HepG2 (cell line): ENCODE measurements at places on chromosomes 1 and 21. TPM values are rescaled to one million over a fixed set of nuclear protein-coding genes. Genes with fewer than 3 reads are reported as not detected.

The CD34 gene
- not detected in 2 replicates for total RNA-seq

The SERPINC1 gene
- 107 and 205 TPM in 2 replicates for total RNA-seq

The PKNOX1 gene
- 7.9 and 9.6 TPM in 2 replicates for total RNA-seq

The TMEM69 gene
- 21.9 and 25.4 TPM in 2 replicates for total RNA-seq

The NHLH2 gene
- total RNA-seq, result not detected in 2 replicates

The SLAMF1 gene
- total RNA-seq, result not detected in 2 replicates

The DNM3 gene
- total RNA-seq, result not detected in 2 replicates

The BEST4 gene
- total RNA-seq, result 1.4 TPM in 2 replicates

DNA sequence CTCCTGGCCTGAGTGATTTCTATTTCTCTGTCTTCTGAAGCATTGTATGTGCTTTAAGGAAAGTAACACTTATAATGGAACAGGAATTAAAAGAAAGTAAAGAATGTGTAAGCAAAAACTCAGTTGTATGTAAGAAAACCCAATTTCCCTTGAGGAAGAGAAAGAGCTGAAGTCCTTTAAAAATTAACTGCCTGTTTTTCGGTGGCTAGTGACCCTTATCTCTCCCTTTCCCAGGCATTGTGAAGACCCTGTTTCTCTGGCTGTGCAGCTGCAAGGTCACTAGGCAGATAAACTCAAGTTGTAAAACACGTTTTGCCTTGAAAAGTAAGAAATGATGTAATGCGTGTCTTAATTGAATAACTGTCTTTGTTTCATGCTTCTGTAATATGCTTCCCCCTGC is 8.5 kb downstream of the MYOM3 start:
- H3K27ac ChIP-seq, result no peak overlapping the region
- H3K4me1 ChIP-seq, result peaks cover 72% of the 10 kb centered on the region
- H3K4me3 ChIP-seq, result no peak overlapping the region
- H3K36me3 ChIP-seq, result no peaks in the 10 kb centered on the region; the same call in 1 of the 2 replicates
- H3K27me3 ChIP-seq, result no peaks in the 10 kb centered on the region
- no peak for DNase-seq

- H3K27ac ChIP-seq, result no peak overlapping the region
- DNase-seq, result no peak
- H3K4me3 ChIP-seq, result no peak overlapping the region
Observed at GRCh38 chr1:239912471-239912870, 179.2 kb upstream of the FMN2 start.

DNA sequence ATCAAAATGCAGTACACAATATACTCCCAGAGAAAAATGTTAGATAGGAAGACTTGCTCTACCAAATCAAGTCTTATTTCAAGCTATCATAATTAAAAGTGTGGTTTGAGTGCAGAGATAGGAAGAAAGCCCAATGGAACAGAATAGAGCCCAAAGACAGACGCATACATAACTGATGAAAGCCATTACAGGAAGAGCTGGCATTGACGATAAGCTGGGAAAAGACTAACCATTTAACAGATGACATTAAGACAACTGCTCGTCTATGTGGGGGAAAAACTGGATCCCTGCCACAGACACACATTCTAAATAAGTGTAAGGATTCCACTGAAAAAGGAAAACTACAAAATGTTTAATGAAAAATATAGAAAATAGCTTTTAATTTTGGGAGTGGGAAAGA is 85.5 kb downstream of the NGF start:
- H3K4me1 ChIP-seq, result no peaks in the 10 kb centered on the region
- no peaks in the 10 kb centered on the region for H3K27me3 ChIP-seq
- no peak overlapping the region for H3K27ac ChIP-seq
- DNase-seq, result no peak
- no peak overlapping the region for H3K4me3 ChIP-seq

GRCh38 chr1:78687914-78688313 is 38.3 kb downstream of the IFI44 start:
- no peaks in the 10 kb centered on the region for H3K27me3 ChIP-seq
- H3K4me1 ChIP-seq, result no peaks in the 10 kb centered on the region
- H3K36me3 ChIP-seq, result no peaks in the 10 kb centered on the region
- no peak overlapping the region for H3K27ac ChIP-seq

DNA sequence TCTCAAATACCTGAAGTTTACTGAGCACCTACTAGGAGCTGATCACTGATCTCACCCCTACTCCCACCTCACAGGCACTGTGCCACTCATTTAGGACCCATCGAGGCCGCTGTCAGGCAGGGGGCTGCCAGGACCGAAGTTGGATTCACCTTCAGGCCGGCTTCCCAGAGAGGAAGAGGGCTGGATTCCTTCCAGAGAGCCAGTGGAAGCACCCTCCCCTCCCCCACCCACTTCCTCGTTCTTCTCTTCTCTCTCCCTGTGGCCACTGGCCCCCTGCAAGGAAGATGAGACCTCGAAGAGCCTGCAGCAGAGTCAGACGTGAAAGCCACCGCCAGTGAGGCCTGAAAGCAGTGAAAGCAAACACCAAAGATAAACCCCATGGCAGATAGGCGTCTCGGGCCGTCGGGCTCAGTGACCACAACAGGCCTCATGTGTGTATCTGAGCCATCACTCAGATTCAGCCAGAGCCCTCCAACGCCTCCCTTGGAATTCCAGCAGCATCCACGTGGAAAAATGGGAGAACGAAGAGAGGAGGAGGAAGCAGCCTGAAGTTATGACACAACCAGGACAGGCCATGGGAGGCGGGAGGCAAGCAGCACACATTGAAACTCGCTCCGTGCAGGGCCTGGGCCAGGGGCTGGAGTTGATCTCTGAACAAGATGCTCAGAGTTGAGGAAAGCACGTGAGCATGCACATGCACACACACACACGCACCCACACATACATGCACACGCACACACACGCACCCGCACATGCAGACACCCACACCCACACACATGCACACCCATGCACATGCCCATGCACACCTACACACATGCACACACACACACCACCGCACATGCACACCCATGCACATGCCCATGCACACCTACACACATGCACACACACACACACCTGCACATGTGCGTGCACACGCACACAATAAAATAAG is 6.2 kb upstream of the AGTRAP start:
- DNase-seq, result peak; percentile 23
- peaks cover 45% of the 10 kb centered on the region for H3K4me1 ChIP-seq
- H3K27ac ChIP-seq, result no peak overlapping the region
- peaks cover 2% of the 10 kb centered on the region; the same call in 1 of the 2 replicates for H3K27me3 ChIP-seq

GRCh38 chr1:8685463-8685862 is 132.0 kb downstream of the RERE start:
- H3K27ac ChIP-seq, result no peak overlapping the region
- H3K27me3 ChIP-seq, result no peaks in the 10 kb centered on the region
- H3K4me3 ChIP-seq, result no peak overlapping the region
- no peak for DNase-seq
- H3K36me3 ChIP-seq, result peaks cover 2% of the 10 kb centered on the region; the same call in 1 of the 2 replicates
- H3K4me1 ChIP-seq, result peaks cover 60% of the 10 kb centered on the region

DNA sequence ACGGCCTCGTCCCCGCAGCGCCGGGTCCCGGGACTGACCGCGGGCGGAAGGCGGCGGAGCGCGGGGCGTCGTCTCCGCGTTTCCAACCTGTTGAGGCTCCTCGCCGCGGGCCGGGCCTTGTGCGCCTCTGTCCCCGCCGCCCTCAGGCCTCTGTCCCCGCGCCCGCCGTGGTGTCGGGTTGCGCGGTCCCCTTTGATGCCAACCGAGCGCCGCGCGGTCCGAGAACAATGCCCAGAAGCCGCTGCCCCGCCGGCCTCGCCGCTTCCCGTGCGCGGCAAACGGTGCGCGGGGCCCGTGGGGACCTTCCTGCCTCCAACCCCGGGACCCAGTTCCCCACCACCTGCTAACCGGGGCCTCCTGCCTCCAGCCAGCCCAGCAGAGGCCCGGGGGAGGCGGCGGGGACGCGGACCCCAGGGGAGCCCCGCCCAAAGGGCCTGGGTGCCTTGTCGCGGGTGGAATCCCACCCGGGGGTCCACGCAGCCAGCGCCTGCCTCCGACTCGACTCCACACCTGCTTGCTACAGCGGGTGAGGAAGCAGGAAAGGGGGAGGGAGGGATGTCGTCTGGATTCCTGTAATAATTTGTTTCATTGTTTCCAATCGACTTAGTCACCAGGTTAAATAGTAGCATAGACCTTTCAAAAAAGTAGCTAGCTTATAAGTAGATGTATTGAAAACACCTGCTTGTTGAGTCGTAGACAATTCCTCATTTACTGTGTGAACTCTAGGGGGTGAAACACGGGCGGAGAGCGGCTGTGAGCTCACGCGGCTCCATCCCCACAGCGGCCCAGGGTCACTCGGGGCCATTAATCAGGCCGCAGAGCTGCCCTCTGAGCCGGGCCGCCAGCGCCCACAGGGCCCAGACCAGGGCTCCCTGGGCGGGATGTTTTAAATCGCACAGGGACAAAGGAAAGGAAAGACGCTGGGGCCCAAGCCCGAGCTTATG is 1.1 kb downstream of the COL18A1 start:
- H3K4me3 ChIP-seq, result peak overlapping the region; percentile 78
- H3K36me3 ChIP-seq, result no peaks in the 10 kb centered on the region; the same call in 1 of the 2 replicates
- peaks cover 32% of the 10 kb centered on the region for H3K27me3 ChIP-seq
- H3K4me1 ChIP-seq, result peaks cover 57% of the 10 kb centered on the region

DNA sequence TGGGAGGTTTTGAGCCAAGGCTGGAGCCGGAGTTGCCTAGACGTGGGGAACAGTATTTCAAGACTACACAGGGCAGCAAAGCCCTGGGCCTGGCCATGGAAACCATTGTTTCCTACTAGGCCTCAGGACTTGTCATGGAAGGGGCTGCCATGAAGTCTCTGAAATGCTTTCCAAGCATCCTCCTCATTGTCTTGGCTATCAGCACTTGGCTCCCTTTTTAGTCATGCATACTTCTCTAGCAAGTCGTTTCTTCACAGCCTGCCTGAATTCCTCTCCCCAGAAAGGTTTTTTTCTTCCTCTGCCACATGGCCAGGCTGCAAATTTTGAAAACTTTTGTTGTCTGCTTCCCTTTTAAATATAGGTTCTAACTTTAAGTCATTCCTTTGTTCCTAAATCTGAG is 406.6 kb upstream of the TMPRSS15 start:
- H3K4me3 ChIP-seq, result no peak overlapping the region
- H3K27ac ChIP-seq, result no peak overlapping the region
- no peaks in the 10 kb centered on the region; the same call in 1 of the 2 replicates for H3K27me3 ChIP-seq
- no peaks in the 10 kb centered on the region for H3K4me1 ChIP-seq
- H3K36me3 ChIP-seq, result no peaks in the 10 kb centered on the region

GRCh38 chr1:78171736-78172590 is 126.2 kb downstream of the GIPC2 start:
- H3K4me1 ChIP-seq, result 0 out of 2 replicates have a peak, but pooled peaks cover 7% of the 10 kb centered on the region
- H3K27ac ChIP-seq, result no peak overlapping the region
- no peak overlapping the region for H3K4me3 ChIP-seq
- no peak for DNase-seq
- H3K27me3 ChIP-seq, result no peaks in the 10 kb centered on the region

- no peaks in the 10 kb centered on the region for H3K36me3 ChIP-seq
- H3K27me3 ChIP-seq, result no peaks in the 10 kb centered on the region
- no peak overlapping the region for H3K4me3 ChIP-seq
- H3K27ac ChIP-seq, result no peak overlapping the region
- DNase-seq, result no peak
- no peaks in the 10 kb centered on the region for H3K4me1 ChIP-seq
Observed at GRCh38 chr1:117622726-117623125, 16.9 kb downstream of the TENT5C start.

- no peaks in the 10 kb centered on the region for H3K4me1 ChIP-seq
- peak; percentile 29 for DNase-seq
- H3K27ac ChIP-seq, result no peak overlapping the region
- H3K27me3 ChIP-seq, result no peaks in the 10 kb centered on the region
Observed at GRCh38 chr1:177959811-177960515, 9.9 kb downstream of the SEC16B start.

DNA sequence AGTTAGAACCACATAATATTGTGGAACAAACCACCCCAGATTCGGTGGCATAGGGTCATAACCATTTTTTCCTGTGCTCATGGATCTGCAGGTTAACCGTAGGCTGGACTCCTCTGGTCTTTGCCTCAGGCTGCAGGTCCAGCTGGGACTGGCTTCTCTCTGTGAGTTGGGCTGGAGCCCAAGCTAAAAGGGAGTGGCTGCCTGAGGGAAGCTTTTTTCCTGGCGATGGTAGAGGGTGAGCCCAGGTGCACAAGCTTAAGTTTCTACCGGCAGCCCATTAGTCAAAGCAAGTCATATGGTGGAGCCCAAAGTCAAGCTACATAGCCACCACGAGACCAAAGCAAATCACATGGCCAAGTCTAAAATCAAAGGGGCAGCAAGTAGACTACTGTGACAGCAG is 13.8 kb downstream of the EPHX4 start:
- no peak overlapping the region for H3K27ac ChIP-seq
- H3K4me3 ChIP-seq, result no peak overlapping the region
- no peaks in the 10 kb centered on the region for H3K27me3 ChIP-seq

DNA sequence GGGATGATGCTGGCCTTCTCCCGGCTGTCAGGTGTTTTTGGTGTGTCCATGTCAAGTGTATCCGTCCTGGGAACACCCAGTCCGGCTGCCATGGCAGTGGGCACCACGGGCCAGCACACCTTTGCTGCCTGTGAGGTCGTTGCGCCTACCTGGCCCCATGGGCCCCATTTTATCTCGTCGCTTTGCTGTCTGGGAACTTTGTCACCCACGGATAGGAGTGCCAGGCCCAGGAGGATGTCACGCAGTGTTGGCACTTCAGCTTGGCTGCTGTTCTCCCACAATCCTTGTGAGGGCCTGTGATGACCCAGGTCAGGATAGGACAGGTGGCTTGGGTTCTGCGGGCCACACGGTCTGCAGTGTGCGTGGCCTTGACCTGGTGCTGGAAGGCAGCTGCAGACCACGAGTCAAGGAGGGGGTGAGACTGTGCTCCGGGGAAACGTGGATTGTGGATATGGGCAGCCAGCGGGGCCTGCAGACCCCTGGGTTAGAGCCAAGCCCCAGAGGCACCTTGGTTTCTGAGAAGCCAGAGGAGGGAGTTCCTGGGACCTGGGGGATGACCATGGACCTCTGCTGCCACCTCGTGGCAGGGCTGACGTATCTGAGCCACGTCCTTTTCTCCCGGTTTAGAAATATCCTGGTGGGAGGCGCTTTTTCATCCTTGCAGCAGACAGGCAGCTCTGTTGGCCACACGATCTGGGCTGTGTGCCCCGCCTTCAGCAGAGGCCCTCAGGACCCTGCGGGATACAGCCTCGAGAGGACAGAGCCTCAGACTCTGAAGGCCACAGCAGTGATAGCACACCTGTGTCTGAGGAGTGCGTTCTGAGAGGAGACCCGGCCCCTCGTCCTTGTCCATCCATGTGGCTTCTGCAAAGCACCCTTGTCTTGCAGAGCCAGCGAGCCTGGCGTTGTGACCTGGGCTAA is 161.1 kb upstream of the COL6A1 start:
- DNase-seq, result peak; percentile 78
- no peaks in the 10 kb centered on the region for H3K36me3 ChIP-seq
- peaks cover 35% of the 10 kb centered on the region for H3K4me1 ChIP-seq
- peaks cover 44% of the 10 kb centered on the region; the same call in 2 of the 3 replicates for H3K27me3 ChIP-seq

DNA sequence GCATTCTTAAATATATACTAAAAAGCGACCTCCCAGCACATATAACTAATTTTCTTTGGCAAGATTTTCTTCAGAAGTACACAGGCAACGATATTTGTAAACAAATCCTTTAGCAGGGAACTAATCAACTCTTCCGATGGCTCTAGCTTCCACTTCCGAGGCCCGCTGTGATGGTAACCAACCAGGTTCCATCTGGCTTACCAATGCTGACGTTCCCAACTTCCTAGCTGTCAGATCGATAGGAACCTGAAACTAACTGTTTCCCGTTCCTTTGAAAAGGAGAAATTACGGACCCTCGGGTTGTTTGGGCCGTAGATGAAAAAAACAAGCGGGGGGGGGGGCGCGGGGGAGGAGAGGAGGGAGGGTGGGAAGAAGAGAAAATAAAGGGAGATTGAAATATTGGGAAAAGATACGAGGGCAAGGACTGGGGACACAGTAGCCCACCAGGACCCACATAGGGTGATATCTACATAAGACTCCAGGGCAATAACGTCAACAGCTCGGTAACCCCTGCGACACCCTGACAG is 513 bp downstream of the GTF2B start:
- H3K27ac ChIP-seq, result peak overlapping the region; percentile 88
- H3K27me3 ChIP-seq, result no peaks in the 10 kb centered on the region; the same call in 2 of the 3 replicates
- peak overlapping the region; percentile 87 for H3K4me3 ChIP-seq
- peaks cover 31% of the 10 kb centered on the region for H3K4me1 ChIP-seq
- peak; percentile 36 for DNase-seq
- peaks cover 19% of the 10 kb centered on the region; the same call in 1 of the 3 replicates for H3K36me3 ChIP-seq
